ENCODE measurements at places on chromosomes 12 and 14. TPM values are rescaled to one million over a fixed set of nuclear protein-coding genes. Genes with fewer than 3 reads are reported as not detected.

- DNase-seq = no peak
These were observed 116.3 kb upstream of the FKBP4 start for GRCh38 chr12:2678426-2678825.

Gene TMEM229B
- polyA plus RNA-seq = 0.46 TPM

- no peak for DNase-seq
These were observed 141.3 kb downstream of the PLXNC1 start for GRCh38 chr12:94289461-94290312.

GRCh38 chr12:25119020-25119419 lies 75.9 kb downstream of the DNAI7 start:
- no peak for DNase-seq

- no peak for DNase-seq
These were observed 21.4 kb upstream of the APPL2 start for GRCh38 chr12:105257321-105257728.

- no peak for DNase-seq
These were observed 56.1 kb downstream of the MAP1LC3B2 start for GRCh38 chr12:116615141-116615861.

Gene MYL2
- 1.1 TPM for polyA plus RNA-seq

Gene CMA1
- 0.49 TPM for polyA plus RNA-seq

Data from right lung (tissue), 10 donors.